NCI-H460 (cell line): ENCODE measurements at places on chromosomes 3 and 15. TPM values are rescaled to one million over a fixed set of nuclear protein-coding genes. Genes with fewer than 3 reads are reported as not detected.

Gene SV2B
- 0.03 and 0.05 TPM in 2 replicates for total RNA-seq

Gene NR1I2
- 0.12 TPM in 1 of 2 replicates, not detected in the other for total RNA-seq

Gene UROC1
- not detected in 2 replicates for total RNA-seq

Gene SYNPR
- total RNA-seq, result not detected in 2 replicates

Gene DZIP1L
- 2.5 and 4.7 TPM in 2 replicates for total RNA-seq

Gene UBP1
- 25.5 and 36.5 TPM in 2 replicates for total RNA-seq

GRCh38 chr15:57220205-57220604 is 156.1 kb upstream of the CGNL1 start:
- DNase-seq, result no peak

- DNase-seq, result peak; percentile 72
Observed at GRCh38 chr3:15797642-15798303, at the start of gene ANKRD28. TSS of gene ANKRD28 (minus strand) at chr3:15797979. CDS start at chr3:15796521, 1,458 bp downstream.

DNA sequence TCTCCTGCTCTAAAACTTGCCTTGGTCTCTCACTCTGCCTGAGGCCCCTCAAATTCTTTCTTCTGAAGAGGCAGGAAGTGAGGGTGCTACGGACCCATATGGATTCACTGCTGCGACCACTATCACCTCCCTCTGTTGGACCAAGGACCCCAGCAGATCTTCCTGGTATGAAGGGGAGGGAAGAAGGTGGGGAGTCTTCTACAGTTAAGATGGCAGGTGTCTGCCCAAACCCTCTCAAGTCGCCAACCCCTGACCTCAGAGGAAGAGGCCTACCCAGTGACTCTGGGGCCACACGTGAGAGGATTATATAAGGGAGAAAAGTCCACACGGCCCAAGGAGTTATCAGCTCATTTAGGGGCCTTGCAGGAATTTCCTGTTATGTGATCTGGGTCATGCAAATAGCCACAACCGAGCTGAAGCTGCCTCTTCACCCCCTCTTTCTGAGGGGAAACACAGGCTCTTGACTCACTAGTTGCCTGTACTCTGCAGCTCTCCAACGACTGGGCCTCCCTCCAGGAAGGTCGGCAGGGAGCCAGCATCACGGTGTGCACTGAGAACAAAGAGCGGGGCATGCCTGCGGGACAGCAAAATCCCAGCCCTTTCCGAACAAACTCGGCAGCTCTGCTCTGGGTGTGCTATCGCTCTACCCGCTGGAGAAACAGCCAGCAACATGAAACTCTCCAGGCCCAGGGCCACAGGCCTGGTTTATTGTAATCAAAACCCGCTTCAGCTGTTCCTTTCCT is 116.0 kb downstream of the XXYLT1 start:
- DNase-seq, result no peak

DNA sequence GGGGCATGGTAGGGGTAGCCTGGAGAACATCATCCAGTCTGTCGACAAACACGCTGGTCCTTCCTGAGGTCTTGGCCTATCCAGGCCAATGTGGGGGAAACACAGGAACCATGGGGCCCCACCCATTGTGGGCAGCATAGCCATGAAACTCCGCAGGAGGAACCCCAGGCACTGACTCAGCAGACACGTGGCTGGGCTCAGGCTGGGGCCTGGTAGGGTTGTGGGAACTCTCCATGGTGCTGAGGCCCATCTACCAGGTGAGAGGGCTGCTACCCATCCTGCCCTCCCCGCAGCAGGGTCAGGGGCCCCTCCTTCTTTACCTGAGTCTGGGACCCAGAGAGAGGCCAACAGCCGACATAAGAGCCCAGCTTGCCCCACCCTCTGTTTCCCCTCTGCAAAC is 22.6 kb upstream of the CACNA2D2 start:
- peak; percentile 31 for DNase-seq

DNA sequence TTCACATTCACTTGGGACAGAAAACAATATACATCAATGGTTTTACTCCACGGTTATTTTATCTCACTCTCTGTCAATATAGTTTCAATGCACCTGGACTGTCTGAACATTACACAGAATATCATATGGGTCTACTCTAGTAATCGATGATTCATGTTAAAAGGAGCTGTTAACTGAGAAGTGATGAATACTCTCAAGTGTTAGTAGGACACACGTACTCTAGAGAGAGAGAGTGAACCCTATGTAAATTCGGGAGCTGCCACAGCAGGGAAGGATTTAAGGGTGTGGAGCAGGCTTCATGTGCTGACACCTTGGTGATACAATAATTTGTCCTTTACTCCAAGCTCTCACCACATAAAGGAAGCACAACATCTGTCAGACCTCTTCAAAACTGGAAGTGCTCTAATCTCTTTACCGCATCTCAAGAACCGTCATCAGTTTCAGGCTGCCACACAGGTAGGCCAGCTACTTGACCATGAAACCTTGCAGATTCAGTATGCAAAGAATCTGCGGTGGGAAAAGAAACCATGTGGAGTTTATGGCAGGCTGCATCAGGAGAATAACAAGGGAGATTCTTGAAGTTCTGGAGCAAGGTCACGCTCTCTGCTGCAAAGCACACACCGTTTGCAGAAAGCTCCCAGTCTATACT is 199.2 kb upstream of the TMC3 start:
- DNase-seq, result no peak

GRCh38 chr3:50523279-50523811 is 19.9 kb upstream of the CACNA2D2 start:
- DNase-seq, result no peak

DNA sequence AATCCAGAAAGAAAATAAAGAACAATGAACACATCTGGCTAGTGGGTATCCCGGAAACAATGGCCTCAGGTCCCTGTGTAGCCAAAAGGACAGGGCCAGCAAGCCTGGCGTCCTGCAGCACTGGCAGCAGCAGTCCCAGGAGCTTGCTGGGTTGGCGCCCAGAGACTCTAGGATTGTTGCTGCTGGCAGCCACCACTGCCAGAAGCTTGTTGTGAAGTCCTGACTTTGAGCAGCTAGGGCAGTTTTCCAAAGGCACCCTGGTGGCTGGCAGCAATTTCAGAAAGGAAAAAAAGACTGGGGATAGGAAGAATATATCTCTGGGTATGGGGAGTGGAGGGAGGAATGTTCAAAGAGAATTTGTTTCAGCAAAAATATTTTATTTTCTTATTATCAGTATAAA is 11.3 kb downstream of the SHQ1 start:
- DNase-seq, result no peak

- DNase-seq, result no peak
Observed at GRCh38 chr3:130601442-130601971, 84.5 kb downstream of the COL6A6 start.

DNA sequence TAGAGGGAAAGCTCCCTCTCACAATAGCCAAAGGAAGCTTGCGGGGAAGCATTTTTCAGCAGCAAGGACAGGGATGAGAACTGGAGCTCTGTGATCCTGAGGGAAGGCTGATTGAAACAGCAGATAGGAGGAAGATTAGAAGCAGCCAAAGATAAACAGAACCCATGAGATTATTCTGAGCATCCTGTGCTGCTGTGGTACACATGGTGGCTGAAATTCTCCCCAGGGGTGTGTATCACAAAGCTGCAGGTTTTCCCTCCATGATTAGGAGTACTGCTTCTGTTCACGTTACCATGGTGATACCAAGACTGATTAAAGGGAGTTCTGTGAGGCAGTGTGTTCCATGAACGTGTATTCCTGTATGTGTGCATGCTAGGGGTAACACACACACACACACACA is 30.3 kb upstream of the PSMD6 start:
- no peak for DNase-seq

DNA sequence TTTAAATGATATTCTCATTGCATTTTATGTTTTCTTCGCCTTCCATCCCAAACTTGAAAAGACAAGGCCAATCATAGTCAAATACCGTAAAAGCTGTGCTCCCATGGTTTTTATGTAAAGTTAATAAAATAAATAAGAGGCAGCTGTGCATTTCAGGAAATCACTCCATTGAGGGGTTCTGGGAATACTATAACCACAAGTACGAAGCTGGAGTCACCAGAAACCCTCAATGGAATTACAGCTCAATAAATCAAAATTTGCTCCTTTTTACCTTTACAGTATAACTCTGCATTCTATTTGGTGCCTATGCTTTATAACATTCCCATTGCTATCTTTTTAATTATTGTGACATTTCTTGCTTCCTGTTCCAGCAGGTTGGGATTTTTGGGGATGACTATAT is 77.2 kb downstream of the C3orf38 start:
- no peak for DNase-seq

DNA sequence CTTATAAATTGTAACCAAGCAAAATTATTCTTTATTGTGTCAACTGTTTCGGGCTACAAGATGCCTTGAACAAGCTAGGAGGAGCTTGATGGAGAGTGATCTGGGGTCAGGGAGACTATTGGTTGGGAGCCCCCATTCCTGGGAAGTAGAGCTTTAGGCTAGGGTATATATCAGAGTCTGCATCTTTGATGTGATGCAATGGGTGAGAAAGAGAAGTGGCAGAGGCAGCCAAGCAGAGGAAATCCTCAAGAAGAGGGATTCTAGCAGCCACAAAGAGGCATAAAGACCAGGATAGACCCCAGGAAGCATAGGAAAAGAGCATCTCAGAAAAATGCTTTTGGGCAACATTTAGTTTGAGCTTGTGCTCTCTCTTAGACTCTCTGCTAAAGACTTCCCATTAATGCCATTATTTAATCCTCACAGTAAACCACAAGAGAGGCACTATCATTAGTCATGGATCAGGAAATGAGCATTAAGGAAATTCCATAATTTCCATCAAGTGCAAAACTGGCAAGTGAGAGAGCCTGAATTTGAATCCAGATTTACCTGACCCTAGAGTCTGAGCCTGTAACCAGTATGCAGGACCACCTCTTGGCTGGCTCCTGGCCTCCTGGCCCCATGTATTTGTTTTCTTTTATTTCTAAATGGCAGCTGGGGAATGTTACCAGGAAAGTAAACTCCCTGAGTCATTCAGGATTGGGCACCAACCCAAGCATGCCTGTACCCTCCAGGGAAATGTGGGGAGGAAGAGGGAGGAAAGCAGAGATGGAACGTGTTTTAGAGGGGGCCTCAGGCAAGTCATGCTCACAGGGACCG is 118.7 kb downstream of the RPL22L1 start:
- peak; percentile 82 for DNase-seq

- DNase-seq, result no peak
Observed at GRCh38 chr15:70470556-70471191, 292.7 kb downstream of the UACA start.

DNA sequence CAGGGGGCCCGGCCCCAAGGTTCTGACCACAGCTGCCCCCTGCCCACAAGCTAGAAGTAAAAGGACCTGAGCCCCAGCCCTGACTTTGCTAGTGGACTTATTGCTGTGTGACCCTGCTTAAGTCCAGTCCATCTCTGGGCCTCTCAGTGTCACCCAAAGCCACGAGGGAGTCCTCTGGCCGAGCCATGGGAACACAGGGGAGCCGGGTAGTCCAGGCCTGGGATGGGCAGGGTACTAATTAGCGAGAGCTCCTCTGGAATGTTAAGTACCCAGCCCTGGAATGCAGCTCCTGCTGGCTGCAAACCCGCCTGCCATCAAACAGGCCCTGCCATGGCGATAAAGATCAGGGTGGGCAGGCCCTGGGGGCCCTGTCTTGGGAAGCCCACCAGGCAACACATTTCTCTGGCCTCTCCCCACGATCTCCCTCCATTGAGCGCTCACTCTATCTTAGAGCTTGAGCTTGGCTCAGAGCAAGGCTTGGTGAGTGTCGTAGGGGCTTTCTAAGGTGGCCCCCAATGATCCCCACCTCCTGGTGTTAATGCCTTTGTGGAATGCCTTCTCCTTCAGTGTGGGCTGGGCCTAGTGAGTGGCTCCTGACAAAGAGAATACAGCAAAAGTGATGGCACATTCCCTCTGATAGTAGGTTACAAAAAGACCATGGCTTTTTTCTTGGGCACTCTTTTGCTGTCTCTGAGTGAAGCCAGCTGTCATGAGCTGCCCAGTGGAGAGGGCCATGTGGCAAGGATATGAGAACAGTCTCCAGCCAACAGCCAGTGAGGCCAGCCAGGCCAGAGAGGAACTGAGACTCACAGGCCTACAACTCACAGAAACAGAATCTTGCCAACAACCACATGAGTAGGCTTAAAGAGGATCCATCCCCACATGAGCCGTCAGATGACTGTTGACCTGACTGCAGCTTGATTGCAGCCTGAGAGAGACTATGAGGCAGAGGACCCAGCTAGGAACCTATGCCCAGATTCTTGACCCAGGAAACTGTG is 133.1 kb downstream of the SMAD6 start:
- no peak for DNase-seq

DNA sequence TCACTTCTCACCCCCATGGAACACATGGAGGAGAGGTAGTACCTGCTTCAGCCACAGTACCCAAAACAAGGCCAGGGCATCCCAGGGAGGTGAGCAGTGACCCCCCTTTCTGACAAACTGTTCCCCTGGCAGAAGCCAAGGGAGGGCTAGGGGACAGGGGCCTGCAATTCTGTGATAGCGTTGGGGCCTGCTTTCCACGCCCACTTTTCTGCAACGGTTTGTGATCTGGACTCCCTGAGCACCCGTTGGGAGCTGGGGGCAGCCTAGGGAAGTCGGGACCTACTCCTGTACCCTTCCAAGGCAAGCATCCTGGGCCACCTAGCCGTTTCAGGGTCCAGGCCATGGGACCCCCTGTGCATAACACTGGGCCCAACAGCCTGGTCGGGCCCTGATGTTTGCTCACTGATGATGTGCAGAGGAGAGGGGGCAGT is 996 bp upstream of the DNAJA4 start:
- no peak for DNase-seq

DNA sequence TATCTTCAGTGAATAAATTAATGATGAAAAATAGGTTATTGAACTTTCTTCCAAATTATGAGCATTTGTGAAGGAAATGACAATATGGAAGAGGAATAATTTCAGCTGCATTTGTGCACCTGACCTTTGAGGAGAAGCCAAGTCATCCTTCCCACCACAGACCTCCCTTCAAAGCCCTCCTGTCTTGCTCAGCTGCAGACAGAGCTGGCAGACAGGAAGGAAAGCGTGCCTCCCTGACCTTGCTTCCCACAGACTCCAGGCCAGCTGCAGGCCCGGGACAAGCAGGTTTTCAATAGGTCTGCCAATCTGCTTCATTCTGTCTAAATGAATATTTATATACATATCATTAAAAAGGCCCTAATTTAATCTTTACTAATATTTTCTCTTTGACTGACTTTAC is 152.9 kb upstream of the RBMS3 start:
- DNase-seq, result no peak
